H1 (cell line): ENCODE measurements at places on chromosomes 11 and 22. TPM values are rescaled to one million over a fixed set of nuclear protein-coding genes. Genes with fewer than 3 reads are reported as not detected.

Gene FDXACB1
- 2.3 and 2.4 TPM in 2 replicates for total RNA-seq

Gene CYP2D6
- 0.77 and 0.93 TPM in 2 replicates for total RNA-seq

Gene NLRP14
- total RNA-seq, result 0.08 TPM in 1 of 2 replicates, not detected in the other

Gene FGF3
- total RNA-seq, result not detected in 2 replicates

Gene ABTB2
- total RNA-seq, result 10.2 and 10.6 TPM in 2 replicates
